ENCODE measurements at places on chromosomes 6 and 20.
A peak's percentile ranks its signal among the peaks of the same experiment; 100 is the strongest.

DNA sequence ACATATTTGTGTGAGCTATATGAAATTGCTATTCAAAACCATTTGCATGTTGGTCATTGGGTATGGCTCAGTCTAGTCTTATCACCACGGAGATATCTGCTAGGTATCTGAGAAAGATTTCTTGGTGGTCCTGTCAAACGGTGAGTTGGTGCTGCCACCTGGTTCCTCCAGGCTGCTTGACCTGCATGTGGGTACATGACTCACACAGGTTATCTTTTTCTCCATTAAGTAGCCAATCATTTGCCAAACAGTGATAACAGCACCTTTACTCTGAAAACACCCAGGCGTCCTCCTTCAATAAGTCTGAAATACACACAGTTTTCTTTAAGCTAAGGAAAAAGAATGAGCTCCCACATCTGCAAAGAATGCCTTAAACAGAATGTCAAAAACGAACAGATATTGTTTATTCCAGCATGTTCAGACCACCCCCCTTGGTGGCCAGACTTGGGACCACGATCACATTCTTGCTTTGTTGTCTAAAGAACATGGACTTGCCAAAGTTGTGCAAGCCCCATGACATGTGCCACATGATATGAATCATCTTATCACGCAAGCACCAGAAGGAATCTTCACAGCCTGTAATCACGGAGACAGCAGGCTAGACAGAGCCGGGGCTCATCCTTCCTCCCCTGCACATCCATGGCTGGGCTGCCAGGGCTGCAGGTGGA lies 200.7 kb upstream of the THBS2 start:
- DNase-seq = peak; percentile 31

DNA sequence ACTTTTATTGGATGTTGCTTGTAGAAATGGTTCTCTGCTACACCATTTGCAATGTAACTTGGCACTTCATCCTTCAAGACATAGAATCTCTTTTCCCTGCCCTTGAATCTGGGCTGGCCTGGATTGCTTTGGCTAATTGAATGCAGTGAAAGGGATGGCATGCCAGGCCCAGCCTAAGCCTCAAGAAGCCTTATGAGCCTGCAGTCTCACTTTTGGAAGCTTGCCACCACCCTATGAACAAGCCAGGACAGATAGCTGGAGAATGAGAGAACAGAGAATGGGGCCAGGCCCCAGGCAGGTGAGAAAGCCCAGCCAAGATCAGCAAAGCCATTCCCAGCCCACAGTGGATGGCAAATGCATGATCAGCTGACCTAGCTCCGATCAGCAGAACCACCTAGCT lies 350.7 kb upstream of the RNF24 start:
- DNase-seq = no peak

- DNase-seq = no peak
Observed at GRCh38 chr6:113823916-113824315, 33.2 kb upstream of the MARCKS start.

DNA sequence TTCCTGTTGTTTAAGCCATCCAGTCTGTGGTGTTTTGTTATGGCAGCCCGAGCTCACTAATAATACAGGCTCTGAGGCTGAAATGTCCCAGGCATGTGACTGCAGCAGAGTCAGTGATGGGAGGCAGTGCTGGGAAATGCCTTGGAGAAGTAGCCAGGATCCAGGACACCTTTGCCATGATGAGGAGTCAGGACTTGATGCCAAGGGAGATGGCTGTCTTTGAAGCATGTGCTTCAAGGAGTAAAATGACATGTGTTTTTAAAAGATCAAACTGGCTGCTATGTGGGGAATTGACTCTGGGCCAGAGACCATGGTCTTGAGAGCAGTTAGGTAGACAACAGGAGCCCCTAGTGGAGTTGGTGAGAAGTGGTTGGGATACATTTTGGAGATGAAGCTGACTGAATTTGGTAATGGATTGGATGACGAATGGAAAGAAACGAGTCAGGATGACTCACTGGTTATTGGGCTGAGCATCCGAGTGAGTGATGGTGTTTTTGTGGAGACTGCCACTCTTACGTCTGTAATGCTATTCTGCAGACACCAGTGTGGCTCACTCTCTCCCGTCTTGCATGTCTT lies 322.2 kb downstream of the PLCB1 start:
- peak; percentile 90 for DNase-seq

- no peak for DNase-seq
Observed at GRCh38 chr6:105024803-105025202, 67.9 kb downstream of the LIN28B start.

DNA sequence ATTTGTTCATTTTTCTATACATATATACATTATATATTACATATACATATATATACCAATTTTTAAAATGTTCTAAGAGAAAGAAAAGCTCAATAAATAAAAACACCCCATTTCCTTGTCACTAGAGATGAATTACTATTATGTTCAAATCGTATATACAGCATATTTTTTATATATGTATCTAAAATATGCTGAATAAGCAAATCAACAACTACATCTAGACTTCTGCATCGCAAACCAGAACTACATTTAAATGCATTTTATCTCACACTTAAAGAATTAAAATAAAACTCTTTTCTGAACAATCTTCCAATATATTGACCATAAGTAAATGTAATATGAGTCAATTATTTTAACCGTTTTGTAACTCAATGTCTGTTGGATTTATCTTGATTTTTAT lies 133.9 kb downstream of the LAMA2 start:
- no peak for DNase-seq

DNA sequence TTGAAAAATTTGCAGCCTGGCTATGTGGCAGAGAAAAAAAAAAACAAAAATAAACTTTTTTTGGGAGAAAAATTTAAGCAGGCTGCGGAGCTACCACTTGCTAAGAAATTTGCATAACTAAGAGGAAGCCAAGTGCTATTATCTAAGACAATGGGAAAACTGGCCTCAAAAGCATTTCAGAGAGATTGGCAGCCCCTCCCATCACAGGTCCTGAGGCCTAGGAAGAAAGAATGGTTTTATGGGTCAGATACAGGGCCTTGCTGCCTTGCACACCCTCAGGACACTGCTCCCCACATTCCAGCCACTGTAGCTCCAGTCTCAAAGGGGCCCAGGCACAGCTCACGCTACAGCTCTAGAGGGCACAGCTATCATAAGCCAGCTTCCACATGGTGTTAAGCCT lies 777.9 kb downstream of the TENT5A start:
- no peak for DNase-seq

DNA sequence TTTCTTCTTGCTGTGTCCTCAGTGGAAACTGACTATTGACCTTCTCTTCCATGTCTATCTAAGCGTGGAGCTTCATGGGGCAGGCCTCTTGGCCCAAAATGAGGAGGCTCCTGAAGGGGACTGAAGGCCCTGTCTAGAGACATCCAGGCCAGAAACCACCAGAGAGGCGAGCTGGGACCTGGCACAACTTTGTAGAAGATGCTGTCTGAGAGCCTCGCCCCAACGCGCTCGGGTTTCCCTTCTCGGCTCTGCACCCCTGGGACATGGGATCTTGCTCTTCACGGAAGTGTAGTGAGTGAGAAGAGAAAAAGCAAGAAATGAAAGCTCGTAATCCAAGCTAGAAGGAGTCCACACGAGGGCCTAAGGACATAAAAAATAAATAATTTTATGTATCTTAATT lies 96.8 kb downstream of the GMPR start:
- DNase-seq = no peak

DNA sequence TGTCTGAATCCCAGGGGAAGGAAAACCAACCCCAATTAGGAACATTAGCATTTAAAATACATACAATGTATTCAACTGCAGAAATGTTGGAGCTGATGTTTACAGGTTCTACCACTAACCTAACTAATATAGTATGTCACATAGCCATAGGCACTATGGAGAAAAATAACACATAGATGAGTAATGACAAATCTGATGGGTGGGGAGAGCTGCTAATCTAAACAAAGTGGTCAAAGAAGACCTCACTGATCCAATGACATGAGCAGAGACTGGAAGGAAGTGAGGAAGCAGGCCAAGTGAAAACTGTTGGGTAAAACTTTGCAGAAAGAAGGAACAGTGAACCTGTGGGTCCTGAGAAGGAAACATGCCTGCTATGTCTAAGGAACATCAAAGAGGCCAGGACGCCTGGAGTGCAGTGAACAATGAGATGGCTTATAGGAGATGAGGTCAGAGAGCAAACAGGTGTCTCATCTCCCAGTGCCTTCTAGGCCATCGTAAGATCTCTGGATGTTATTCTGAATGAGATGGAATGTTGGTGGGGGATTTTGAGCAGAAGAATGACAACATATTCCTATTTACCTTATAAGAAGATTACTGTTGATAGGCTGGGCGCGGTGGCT lies 135.7 kb downstream of the ALDH8A1 start:
- DNase-seq = peak; percentile 47

- DNase-seq = no peak
Observed at GRCh38 chr6:15936503-15936902, 192.4 kb upstream of the MYLIP start.

- DNase-seq = no peak
Observed at GRCh38 chr20:55155360-55155759, 680.0 kb downstream of the DOK5 start.

DNA sequence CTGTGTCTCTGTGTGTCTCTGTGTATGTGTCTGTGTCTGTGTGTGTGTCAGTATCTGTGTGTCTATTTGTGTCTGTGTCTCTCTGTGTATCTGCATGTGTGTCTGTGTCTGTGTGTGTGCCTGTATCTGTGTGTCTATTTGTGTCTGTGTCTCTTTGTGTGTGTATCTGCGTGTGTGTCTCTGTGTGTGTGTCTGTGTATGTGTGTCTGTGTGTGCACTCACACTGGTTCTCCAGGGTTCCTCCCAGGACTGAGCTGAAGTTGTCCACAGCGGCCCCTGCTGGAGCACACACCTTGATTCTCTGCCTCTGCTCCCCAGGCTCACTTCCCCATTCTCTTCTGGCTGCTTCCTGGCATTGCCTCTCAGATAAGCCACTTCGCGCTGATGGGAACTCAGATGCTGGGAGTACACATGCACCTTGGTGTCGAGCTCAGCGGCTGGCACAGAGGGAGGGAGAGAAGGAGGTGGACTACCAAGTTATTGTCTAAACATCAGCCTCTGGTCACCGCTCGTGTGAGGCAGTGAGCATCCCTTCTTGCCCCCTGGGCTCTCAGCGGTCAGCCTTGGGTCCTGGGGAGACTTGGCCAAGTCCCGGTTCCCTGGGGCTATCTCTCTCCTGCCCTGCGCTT lies 104.9 kb upstream of the NXT1 start:
- DNase-seq = peak; percentile 35

- DNase-seq = no peak
Observed at GRCh38 chr6:156182356-156182755, 594.8 kb upstream of the ARID1B start.

- DNase-seq = no peak
Observed at GRCh38 chr6:131014080-131014776, 48.8 kb downstream of the EPB41L2 start.

- DNase-seq = peak; percentile 80
Observed at GRCh38 chr6:125899726-125900182, 56.8 kb upstream of the HINT3 start.

DNA sequence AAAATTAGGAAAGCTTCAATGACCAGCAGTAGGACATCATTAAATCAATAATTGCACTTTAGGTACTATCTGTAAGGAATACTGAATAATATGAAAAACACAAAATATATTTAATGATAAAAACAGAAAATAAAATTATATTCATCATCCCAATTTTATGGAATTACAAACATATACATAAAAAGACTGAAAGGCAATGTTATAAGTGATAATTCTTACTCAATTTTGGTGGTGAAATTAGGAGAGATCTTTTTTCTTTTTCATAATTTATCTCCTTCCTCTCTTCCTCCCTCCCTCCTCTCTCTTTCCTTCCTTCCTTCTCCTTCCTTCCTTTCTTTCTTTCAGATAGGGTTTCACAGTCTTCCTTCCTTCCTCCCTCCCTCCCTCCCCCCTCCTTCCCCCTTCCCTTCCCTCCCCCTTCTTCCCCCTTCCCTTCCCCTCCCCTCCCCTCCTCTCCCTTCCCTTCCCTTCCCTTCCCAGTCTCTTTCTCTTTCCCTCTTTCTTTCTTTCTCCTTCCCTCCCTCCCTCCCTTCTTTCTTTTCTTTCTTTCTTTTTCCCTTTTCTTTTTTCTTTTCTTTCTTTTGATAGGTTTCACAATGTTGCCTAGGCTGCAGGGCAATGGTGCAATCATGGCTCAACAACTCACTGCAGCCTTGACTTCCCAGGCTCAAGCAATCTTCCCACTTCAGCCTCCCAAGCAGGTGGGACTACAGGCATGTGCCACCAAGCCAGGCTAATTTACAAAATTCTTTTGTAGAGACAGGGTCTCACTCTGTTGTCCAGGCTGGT lies 36.8 kb downstream of the RSPH3 start:
- DNase-seq = no peak

DNA sequence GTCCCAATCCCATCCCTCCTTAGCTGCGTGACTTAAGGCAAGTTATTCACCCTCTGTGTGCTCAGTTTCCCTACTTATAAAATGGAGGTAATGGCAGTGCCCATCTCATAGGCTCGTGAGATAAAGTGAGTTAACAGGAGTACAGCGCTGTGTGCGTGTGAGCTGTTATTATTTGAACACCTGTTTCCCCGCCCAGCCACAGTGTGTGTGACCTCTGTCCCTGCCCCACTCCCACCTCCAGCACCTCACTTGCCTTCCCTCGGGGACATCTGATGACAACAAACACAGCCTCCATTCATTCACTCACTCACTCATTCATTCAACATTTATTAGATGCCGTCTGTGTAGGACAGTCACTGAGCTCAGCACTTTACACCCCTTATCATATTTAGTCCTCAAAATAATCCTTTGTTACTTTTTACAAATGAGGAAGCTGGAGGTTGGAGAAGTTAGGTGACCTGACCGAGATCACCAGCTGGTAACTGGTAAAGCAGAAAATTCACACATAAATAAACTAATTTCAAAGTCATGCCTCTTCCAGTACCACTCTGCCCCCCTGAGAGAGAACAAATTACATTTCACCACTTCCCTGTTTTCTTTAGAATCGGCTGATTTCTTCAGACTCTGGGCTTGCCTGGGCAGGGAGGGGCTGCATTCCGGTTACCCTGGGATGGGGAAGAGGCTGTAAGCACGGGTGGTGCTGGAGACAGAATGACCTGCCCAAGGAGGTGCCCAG lies 58.6 kb downstream of the CPNE5 start:
- DNase-seq = no peak

DNA sequence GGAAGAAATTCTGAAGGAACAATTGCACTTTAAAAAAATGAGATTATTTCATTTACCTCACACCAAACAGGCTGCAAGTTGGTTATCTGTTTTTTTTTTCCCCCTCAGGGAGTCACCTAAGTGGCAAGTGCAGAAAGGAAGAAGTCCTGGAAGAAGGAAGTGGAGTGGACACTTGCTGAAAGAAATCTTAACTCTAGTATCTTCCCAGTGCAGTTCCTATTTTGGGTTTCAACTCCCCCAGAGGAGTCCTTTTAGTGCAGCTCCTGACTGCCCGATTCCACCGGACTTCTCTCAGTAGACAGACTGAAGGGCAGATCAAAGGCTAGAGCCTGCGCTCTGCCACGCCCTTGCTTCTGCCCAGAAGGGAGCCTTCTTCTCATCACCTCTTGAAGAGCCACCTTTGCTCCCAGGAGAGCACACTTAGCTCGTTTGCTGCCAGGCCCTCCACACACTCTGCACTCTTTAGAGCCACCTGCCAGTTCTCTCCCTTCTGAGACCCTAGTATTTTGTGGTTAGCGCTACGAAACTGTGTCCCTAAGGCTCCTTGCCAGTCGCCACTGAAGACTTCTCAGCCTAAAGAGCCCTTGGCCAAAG lies 4.9 kb downstream of the MTCL3 start:
- DNase-seq = peak; percentile 6

- DNase-seq = no peak
Observed at GRCh38 chr6:49558238-49558637, 7.8 kb downstream of the C6orf141 start.
